Placental pericyte (primary cell): ENCODE measurements at places on chromosomes 11 and 22. TPM values are rescaled to one million over a fixed set of nuclear protein-coding genes. Genes with fewer than 3 reads are reported as not detected.

The LRRC10B gene
- not detected in 2 replicates for total RNA-seq

The VSIG10L2 gene
- not detected in 2 replicates for total RNA-seq

The ABTB2 gene
- 12.5 and 15.2 TPM in 2 replicates for total RNA-seq

The FOSL1 gene
- 24.9 and 76.5 TPM in 2 replicates for total RNA-seq

The PAMR1 gene
- 185 and 340 TPM in 2 replicates for total RNA-seq

The RBM7 gene
- total RNA-seq = 31.6 and 60.6 TPM in 2 replicates

The KCNQ1OT1 gene
- total RNA-seq = 3.5 and 4.2 TPM in 2 replicates

The RASSF7 gene
- 9.7 and 19.3 TPM in 2 replicates for total RNA-seq

The OR52N2 gene
- not detected in 2 replicates for total RNA-seq

The DEFB131B gene
- not detected in 2 replicates for total RNA-seq

The SNX15 gene
- 13.8 and 18.3 TPM in 2 replicates for total RNA-seq

The TESMIN gene
- total RNA-seq = 0.44 and 0.57 TPM in 2 replicates

The PRRG4 gene
- under 0.01 TPM in 1 of 2 replicates, not detected in the other for total RNA-seq

The ART1 gene
- not detected in 2 replicates for total RNA-seq

The OR2D2 gene
- total RNA-seq = 0.22 and 1.4 TPM in 2 replicates

The APOL5 gene
- not detected in 2 replicates for total RNA-seq

The C22orf31 gene
- total RNA-seq = not detected in 2 replicates

The OR5B21 gene
- 2.0 TPM in 1 of 2 replicates, not detected in the other for total RNA-seq

The TRPM5 gene
- not detected in 2 replicates for total RNA-seq

The CARD10 gene
- 2.8 and 3.9 TPM in 2 replicates for total RNA-seq

The TREH gene
- not detected in 2 replicates for total RNA-seq

The SEPTIN3 gene
- 0.14 TPM in 1 of 2 replicates, not detected in the other for total RNA-seq

The PKNOX2 gene
- total RNA-seq = 2.8 and 7.7 TPM in 2 replicates

The CRYBB2 gene
- total RNA-seq = not detected in 2 replicates

The OR5A1 gene
- not detected in 2 replicates for total RNA-seq

The OR51B2 gene
- total RNA-seq = not detected in 2 replicates

The DMC1 gene
- 0.88 and 4.3 TPM in 2 replicates for total RNA-seq

The YPEL1 gene
- total RNA-seq = 0.14 and 0.22 TPM in 2 replicates

The KLHDC7B gene
- 5.3 TPM in 1 of 2 replicates, not detected in the other for total RNA-seq

The SMIM38 gene
- 0.14 and 0.44 TPM in 2 replicates for total RNA-seq

The MMP12 gene
- total RNA-seq = 0.22 and 5.6 TPM in 2 replicates

The RTN4RL2 gene
- under 0.01 TPM in 1 of 2 replicates, not detected in the other for total RNA-seq

The OR8H1 gene
- not detected in 2 replicates for total RNA-seq

The TMEM132A gene
- 113 and 158 TPM in 2 replicates for total RNA-seq

The HTR3A gene
- total RNA-seq = not detected in 2 replicates

The RAPSN gene
- total RNA-seq = 0.14 and 0.44 TPM in 2 replicates

The CHADL gene
- total RNA-seq = 0.57 and 1.1 TPM in 2 replicates

The PKP3 gene
- total RNA-seq = 0.66 and 1.3 TPM in 2 replicates

The ELF5 gene
- not detected in 2 replicates for total RNA-seq

The SLC22A12 gene
- total RNA-seq = not detected in 2 replicates

The PRR5L gene
- 3.1 and 25.6 TPM in 2 replicates for total RNA-seq

The NLRP6 gene
- not detected in 2 replicates for total RNA-seq

The CRYBB3 gene
- total RNA-seq = not detected in 2 replicates

The CBLIF gene
- total RNA-seq = not detected in 2 replicates

The TRIM6 gene
- 3.7 and 14.0 TPM in 2 replicates for total RNA-seq

The ACTN3 gene
- total RNA-seq = not detected in 2 replicates

The OR56A1 gene
- under 0.01 TPM in 1 of 2 replicates, not detected in the other for total RNA-seq

The GPR152 gene
- not detected in 2 replicates for total RNA-seq
